Islet precursor cell (in vitro differentiated cells): ENCODE measurements at places on chromosomes 7 and 10.

- DNase-seq: peak; percentile 22
Measured at GRCh38 chr10:49135575-49136313, 1.9 kb upstream of the FAM170B start.

DNA sequence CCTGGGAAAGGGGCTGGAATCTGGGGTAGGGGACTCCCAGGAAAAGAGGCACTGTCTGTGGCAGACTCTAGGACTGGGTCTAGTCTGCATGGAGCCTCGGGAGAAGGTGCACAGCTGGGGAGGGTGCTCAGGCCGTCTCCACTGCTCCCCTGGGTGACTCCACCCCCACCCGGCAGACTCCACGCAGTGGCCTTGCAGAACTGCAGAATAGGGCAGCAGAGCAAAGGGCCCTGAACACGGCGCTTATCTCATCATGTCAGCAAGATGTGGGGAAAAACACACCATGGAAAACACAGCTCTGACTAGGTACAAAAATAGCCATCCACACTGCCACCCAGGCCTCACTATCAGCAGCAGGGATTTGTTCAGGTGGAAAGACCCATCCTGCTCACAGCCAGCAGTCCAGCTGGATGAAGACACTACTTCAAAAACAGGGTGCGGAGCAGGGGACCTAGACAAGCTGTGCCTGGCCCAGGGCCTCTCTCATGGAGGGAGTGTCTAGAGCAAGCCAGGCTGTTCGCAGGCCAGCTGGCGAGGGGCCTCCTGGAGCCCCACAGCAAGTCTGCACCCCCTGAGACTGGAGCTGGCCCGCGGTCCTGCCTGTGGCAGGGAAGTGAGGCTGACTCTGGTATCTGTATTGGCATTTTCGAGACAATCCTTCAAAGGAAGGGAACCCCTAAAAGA, 11.7 kb downstream of the MAT1A start:
- DNase-seq: peak; percentile 48

GRCh38 chr10:123578721-123579120, 87.4 kb upstream of the GPR26 start:
- peak; percentile 26 for DNase-seq

DNA sequence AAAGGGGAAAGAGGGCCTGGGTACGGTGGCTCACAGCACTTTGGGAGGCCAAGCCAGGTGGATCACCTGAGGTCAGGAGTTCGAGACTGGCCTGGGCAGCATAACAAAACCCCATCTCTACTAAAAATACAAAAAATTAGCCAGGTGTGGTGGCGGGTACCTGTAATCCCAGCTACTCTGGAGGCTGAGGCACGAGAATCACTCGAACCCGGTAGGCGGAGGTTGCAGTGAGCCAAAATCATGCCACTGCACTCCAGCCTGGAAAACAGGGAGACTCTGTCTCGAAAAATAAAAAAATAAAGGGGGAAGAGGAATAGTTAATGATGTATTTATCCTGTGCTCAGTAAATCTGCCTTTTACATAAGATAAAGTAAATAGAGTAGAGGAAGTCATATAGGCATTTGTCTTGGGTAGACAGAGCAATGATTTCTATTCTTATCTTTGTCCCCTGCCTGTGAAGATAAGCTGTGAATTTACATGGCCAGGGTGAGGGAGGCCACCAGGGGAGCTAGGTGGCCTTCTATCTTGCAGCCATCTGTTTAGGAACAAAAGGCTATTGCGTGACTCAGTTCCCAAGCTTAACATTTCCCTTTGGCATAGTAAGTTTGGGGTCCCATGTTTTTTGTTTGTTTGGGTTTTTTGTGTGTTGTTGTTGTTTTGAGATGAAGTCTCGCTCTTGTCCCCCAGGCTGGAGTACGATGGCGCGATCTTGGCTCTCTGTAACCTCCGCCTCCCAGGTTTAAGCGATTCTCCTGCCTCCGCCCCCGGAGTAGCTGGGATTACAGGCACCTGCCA, 73.2 kb upstream of the GTF2I start:
- DNase-seq: no peak

GRCh38 chr10:97129666-97130065, 56.1 kb downstream of the SLIT1 start:
- DNase-seq: no peak

DNA sequence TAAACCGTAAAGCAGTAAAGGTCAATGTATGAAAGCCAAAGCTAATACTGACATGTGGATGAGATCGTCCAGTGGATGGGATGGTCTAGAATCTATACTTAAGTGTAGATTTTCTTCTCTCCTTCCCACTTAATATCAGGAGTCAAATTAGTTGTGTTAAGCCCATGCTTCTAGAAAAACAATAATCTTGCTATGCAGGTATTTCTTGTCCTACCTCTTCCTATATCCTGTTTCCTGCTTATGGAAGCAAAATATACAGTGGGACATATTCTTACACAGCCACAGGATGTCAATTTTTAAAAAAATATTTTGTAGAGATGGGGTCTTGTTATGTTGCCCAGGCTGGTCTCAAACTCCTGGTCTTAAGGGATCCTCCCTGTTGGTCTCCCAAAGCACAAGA, 27.5 kb downstream of the CPEB3 start:
- no peak for DNase-seq

- peak; percentile 78 for DNase-seq
Measured at GRCh38 chr7:42014625-42015618, 222.1 kb downstream of the GLI3 start.

DNA sequence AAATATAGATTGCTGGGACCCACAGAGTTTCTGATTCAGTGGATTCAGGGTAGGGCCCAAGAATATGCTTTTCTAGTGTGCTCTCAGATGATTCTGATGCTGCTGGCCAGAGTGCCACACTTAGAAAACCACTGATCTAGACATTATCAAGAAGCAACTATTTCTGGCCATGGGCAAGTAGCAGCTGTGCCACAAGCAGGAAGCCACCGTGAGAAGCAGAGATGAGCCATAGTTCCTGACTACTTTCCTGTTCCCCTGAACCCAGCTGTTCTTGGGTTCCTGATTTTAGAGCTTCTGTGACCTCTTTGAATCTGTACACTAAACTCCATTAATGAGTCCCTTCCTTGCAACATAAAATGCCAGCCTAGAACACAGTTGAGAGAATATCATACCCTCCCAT, 38.1 kb upstream of the PIK3AP1 start:
- DNase-seq: no peak

DNA sequence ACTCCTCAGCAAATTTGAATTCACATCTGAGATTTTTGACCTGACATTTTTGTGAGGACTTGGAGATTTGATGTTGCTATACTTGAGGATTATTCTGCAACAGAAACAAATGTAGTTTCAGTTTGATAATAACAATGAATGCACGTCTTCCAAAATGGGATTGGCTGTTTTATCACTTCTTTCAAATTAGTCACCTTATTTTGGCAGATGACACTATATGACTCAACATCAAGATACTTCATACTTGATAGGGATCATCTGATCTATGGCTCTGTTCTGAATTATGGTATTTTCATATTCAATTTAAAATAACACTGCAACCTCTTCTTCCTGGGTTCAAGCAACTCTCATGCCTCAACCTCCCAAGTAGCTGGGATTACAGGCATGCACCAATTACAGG, 24.2 kb downstream of the ARL5B start:
- DNase-seq: no peak

DNA sequence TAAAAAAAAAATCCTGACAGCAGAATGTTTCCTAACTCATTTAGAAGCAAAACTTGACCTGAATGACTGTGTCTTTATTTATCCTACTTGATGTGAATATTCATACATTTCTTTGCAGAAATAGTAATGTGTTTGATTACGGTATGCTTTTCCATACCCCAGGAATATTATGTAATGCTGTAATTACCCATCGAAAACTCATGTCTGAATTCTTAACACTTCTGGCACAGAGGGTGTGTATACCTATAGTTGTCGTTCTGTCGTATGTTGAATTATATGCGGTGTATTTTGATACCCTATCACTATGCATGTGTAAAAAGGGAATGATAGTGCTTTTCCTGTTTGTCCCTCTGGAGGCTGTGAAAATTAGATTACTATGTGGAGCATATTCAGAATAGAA, 26.6 kb downstream of the SDK1 start:
- no peak for DNase-seq

DNA sequence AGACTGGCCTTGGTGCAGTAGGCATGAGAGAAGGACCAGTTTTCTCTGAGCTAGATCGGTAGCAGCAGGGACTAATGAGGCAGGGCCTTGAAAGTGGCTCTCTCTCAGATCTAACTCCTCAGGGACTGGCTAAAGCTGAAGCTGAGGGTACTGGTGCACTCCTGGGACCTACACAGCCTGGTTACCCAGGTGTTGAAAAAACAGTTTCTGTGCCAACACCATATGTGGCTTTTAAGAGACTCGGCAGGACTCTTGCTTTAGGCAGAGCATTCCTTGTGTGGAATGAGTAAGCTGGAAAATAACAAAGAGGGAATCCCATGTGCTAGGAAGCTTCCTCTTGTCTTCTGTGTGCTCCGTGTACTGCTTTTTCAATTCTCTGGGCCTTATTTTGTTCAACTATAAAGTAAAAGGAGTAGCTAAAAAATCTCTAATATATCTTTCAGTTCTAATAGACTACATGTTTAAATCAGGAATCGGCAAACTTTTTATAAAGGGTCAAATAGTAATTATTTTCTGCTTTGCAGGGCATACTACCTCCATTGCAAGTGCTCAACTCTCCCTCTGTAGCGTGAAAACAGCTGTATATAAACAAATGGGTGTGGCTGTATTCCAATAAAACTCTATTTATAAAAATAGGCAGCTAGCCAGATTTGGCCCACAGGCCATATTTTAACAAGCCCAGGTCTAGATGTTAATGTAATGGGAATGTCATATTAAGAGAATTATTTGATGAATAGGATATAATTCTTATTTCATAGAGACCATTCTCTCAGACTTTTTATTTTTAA, 186.1 kb upstream of the KAT6B start:
- DNase-seq: no peak

- DNase-seq: peak; percentile 84
Measured at GRCh38 chr10:101843032-101844021, at the start of gene KCNIP2. KCNIP2 (minus strand) TSS chr10:101843800; CDS start chr10:101843568, 232 bp downstream.

- no peak for DNase-seq
Measured at GRCh38 chr7:105016068-105016708, 2.2 kb downstream of the KMT2E start.

GRCh38 chr10:14611968-14612693, 162.6 kb downstream of the FAM107B start:
- DNase-seq: no peak

DNA sequence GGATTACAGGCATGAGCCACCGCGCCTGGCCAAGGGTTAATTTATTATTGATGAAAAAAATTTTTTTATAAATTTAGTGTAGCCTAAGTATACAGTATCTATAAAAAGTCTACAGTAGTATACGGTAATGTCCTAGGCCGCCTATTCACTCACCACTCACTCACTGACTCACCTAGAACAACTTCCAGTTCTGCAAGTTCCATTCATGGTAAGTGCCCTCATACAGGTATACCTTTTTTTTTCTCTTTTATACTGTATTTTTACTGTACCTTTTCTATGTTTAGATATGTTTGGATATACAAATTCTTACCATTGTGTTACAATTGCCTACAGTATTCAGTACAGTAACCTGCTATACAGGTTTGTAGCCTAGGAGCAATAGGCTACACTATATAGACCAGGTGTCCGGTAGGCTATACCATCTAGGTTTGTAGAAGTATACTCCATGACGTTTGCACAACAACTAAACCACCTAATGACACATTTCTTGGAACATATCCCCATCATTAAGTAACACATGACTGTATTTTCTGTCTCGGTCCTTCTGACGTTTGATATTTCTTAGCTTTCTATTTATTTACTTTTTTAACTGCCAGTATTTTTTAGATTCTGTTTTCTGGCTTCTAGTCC, 23.4 kb downstream of the IRF5 start:
- DNase-seq: no peak

DNA sequence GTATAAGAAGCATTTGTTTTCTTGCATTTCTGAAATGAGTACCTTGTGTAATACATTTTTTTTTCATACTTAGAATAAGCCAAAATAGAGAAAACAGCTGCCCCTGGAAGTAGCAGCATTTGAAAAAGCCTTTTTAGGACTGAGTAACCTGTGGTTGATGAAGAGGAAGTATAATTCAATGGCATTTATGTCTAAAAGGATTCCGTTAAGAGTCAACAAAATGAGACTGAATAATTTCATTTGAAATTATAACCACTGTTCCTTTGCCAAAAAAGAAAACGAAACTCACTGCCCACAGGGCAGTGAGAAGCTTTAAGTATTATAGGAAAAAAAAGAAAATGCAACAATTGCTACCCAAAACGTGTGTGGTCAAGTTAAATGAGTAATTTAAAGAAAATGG, 705.6 kb upstream of the PHF14 start:
- DNase-seq: no peak

GRCh38 chr10:58179238-58179637, 88.5 kb downstream of the IPMK start:
- no peak for DNase-seq

GRCh38 chr7:24025094-24025493, 258.9 kb upstream of the NPY start:
- no peak for DNase-seq

- DNase-seq: no peak
Measured at GRCh38 chr10:107986571-107986970, 822.1 kb upstream of the SORCS1 start.

DNA sequence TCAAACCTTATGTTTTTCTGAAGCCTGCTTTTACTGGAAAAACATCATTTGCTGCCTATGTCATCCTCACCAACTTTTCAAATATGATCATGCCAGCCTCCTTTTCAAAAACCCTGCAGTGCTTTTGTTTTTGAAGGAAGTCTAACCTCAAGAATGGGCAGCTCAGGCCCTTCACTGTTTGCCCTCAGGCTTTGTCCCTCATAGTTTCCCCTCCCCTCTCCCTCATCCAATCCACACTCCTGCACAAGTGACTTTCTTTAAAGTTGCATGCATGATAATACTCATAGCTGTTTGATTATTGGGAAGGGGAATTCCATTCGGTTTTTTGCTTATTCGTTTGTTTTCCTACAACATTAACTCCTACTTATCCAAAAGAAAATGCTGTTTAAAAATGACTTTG, 219.4 kb downstream of the SEMA3E start:
- DNase-seq: peak; percentile 59

GRCh38 chr7:49596701-49597491, 176.5 kb upstream of the VWC2 start:
- no peak for DNase-seq

DNA sequence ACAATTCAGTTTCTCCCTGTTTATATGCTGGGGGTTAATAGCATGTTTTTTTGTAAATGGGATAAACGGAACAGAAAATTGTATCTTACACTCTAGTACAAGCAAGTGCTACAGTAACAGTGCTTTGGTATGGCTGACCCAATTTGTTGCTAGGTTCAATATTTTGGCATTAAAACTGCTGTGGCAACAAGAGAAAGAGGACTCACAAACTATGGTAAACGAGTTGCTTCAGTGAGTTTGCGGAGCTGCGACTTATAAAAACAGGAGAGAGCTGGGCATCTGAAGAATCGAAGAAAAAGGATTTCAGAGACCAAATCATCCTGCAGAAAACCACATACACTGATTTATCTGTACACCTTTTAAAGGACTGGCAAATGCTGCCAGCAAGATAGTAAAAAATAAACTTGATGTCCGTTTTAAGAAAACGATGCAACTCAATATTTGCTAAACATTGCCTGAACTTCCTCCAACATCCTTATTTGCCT, 2.2 kb downstream of the GLUD1 start:
- DNase-seq: no peak

GRCh38 chr10:132354356-132355094, 22.5 kb downstream of the LRRC27 start:
- no peak for DNase-seq
